MG63 (cell line): ENCODE measurements at places on chromosomes 4 and X.

DNA sequence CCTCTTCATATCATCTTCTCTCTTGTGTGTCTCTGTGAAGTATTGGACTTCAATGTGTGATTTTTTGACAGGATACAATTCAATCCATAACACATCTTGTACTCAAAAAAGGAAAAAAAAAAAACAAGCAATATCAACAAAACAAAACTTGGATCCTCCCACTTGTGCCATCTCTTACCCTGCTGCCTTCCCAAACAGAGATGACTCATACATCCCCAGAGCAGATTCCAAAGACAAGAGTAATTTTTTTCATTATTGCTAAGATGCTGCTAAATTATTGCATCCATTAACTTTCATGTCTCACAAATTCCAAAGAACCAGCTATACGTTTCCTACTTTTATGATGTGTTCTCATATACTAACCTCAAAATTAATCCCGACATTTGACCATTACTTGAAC is 479.2 kb downstream of the GBA3 start:
- DNase-seq = peak; percentile 8

- DNase-seq = no peak
Measured at GRCh38 chr4:66585767-66586166, 915.5 kb upstream of the EPHA5 start.

GRCh38 chrX:120512627-120513026 is 43.5 kb upstream of the LAMP2 start:
- DNase-seq = no peak

- DNase-seq = no peak
Measured at GRCh38 chr4:173185847-173186510, 17.4 kb downstream of the GALNT7 start.

GRCh38 chr4:25842229-25842845 is 20.5 kb downstream of the SEL1L3 start:
- no peak for DNase-seq

DNA sequence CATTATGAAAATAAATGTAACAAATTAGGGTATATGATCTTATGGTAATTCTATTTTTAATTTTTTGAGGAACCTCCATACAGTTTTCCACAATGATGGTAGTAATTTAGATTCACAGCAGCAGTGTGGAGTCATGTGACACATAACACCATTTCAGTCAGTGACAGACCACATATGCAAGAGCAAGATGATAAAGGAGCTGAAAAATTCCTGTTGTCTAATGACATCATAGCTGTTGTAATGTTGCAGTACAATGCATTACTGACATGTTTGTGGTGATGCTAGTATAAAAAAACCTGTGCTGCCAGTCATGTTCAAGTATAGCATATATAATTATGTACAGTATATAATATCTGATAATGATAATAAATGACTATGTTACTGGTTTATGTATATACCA is 28.5 kb downstream of the EMCN start:
- no peak for DNase-seq

DNA sequence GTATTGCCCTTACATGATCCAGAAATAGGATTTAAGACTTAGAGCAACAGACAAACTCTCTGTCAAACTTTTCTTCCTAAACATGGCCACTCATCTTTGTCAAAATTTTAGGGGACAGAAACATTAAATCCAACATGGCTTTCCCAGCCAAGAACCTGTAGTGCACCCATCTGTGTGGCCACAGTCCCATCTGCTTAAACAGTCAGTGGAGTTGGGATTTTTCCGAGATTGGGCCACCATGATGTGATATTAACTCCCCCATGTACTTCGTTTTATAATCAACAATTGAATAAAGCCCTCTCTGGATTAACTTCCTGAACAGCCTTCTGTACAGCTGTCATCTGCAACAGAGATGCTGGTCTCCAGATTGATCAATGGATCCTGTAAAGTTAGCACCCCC is 28.9 kb downstream of the TMEM144 start:
- no peak for DNase-seq

GRCh38 chrX:148382983-148383382 is 117.4 kb upstream of the AFF2 start:
- DNase-seq = no peak

- DNase-seq = no peak
Measured at GRCh38 chr4:38780833-38781484, 1.8 kb downstream of the TLR10 start.

DNA sequence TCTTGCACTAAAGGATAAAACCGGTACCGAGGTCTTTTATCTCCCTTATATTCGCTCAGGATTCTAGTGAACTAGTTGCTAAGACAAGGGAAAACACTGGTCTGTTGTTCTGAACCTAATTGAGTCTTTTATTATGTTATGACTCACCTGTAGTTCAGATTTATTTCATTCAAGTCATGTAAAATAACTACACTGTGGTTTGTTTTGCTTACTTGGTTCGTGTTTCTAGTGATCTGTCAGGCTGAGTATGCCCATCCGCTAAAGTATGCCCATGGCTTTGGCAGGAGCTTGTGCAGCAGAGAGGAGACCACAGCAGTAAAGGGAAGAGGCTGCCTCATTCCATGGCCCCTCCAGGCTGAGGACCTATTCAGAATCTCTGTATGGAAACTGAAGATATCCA is 126.1 kb downstream of the AFF1 start:
- peak; percentile 72 for DNase-seq

DNA sequence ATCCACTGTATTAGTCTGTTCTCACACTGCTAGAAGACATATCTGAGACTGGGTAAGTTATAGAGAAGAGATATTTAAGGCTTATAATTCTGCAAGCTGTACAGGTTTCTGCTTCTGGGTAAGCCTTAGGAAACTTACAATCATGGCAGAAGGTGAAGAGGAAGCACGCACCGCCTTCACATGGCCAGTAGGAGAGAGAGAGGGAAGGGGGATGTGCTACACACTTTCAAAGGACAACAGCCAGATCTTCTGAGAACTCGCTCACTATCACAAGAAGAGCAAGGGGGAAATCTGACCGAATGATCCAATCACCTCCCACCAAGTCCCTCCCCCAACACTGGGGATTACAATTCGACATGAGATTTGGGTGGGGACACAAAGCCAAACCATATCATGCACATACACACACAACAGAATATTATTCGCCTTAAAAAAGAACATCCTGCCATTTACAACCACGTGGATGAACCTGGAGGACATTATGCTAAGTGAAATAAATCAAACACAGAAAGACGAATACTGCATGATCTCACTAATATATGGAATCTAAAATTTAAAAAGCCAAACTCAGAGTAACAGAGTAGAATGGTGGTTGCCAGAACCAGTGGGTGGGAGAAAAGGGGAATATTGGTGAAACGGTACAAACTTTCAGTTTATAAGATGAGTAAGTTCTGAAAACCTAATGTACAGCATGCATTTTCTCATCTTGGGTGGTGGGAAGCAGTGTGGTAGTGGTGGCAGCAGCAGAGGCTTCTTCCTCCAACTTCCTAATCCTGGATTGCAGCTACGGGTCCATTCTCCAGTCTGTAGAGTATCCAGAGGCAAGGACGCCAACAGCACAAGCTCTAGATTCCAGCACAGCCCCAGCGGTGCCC is 12.8 kb downstream of the FRYL start:
- no peak for DNase-seq

DNA sequence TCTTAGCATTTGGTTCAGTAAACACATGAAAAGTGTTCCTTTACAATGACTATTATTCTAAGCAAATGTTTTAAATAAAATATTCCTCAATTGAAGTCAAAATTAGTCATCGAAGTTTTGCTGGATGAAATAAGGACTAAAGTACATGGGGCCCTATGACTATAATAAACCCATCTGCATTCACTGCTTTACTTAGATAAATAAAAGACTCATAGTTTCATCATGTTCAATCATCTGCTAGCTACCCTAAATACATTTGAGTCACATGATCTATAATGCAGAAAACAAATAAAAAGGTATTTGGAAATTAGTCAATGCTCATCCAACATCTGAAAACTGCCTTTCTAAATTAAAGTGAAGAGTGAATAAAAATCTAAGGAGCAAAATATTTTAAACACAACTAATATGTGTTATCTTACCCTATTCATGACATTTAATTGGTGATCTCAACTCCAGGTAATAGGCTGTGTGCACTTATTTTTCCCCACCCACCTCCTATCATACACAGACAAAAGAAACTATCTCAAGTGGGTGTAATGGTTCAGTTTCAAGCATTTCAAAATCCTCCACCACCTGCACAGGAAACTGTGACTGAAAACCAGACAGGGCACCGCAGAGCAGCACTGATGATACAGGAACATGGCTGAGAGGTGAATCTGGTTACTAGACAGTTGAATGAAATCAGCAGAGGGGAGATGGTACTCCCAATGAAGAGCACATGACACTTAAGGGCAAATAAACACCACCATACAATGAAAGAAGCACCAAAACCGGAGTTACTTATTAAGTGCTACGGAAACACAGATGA is 78.6 kb downstream of the CAMK2D start:
- no peak for DNase-seq

GRCh38 chrX:53249408-53250042 is 24.5 kb upstream of the KDM5C start:
- no peak for DNase-seq

DNA sequence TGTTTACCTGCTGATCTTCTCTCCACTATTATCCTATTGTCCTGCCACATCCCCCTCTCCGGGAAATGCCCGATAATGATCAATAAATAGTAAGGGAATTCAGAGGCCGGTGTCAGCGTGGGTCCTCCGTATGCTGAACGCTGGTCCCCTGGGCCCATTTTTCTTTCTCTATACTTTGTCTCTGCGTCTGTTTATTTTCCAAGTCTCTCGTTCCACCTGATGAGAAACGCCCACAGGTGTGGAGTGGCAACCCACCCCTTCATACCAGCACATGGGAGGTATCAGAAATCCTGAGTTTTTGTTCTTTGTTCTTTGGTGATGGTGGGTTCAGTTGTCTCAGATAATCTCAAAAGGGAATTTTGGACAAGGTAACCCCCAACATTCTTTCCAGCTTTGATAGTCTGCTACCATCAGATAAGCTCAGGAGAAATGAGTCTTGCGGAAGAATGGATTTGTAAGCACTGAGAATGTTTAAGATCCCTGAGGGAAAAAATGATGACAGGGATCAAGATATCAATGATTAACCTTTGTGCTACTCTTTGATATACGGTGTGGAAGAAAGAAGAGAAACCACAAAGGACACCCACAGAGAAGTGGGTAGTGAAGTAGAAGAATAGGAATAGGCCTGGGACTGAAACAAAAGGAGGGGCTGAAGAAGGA is 117.9 kb downstream of the CEP44 start:
- DNase-seq = no peak

DNA sequence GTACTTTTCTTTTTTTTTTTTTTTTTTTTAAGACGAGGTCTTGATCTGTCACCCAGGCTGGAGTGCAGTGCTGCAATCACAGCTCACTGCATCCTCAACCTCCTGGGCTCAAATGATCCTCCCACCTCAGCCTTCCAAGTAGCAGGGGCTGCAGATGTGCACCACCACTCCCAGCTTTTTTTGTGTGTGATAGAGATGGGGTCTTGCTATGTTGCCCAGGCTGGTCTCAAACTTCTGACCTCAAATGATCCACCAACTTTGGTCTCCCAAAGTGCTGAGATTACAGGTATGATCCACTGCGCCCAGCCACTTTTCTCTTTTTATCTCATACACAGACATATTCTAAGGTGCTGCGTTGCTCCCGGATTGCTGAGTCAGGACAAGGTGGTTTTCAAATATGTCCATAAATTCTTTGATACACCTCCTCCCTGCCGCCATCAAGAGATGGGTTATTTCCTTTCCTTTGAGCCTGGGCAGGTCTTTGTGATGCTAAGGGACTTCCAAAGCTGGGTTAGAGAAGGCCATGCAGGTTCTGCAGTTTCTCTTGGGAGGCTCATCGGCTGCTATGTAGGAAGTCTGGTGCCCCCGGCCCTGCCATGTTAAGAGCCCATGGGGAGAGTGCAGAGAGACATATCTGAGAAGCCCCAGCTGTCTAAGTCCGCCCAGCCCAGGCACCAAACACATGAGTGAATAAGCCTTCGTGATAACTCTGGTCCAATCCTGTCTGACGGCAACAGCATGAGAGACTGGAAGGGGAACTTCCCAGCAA is 8.4 kb upstream of the PLA2G12A start:
- DNase-seq = no peak

DNA sequence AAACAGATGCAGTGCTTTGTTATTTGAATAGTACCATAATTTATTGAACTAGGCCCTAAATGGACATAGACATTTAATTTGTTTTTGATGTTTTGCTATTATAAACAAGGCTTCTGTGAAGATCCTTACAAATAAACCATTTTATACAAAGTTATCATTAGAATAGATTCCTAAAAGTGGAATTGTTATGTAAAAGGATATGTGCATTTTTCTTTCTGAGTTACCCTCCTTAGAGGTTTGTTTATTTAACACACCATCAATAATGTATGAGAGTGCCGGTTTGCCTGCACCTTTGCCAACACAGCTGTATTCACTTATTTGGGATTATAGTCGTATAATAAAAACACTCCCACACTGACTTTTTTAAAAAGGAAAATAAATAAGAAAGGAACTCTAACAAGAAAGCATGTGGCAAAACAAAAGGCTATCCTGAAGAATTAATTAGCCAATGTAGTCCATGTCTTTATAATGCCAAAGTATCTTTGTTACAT is 84.8 kb downstream of the PAK3 start:
- DNase-seq = no peak

- DNase-seq = no peak
Measured at GRCh38 chr4:113643505-113643904, 118.0 kb downstream of the CAMK2D start.

- peak; percentile 48 for DNase-seq
Measured at GRCh38 chr4:151541389-151542071, 132.6 kb downstream of the FHIP1A start.

DNA sequence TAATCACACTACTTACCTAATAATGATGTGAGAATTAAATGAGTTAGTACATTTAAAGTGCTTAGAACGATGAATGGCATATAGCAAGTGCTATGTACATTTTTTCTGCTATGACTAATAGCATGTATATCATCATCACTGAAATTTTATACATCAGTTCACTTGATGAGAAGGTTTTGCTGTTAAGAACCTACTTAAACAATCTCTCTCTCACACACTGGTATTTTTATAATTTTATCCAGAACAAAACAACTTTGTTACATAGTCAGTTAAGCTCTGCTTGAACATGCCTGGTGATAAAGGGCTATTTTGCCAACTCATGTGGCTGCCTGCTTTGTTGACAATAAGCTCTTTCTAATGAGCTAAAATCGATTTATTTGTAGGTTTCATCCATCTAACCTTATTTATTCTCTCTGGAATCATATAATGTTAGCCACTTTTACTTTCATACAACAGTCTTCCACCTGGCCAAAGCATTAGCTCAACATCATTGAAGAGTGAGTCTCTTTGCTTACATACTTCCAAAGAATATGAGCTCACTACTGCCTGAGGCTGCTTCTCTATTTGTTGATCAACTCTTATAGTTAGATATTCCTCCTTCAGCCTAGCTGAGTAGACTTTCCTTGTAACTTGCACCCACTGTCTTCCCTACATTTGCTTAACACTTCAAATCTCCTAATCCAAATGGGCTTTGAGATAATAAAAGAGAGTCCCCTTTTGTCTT is 372.7 kb upstream of the BOD1L1 start:
- DNase-seq = no peak

- DNase-seq = no peak
Measured at GRCh38 chr4:19807505-19807904, 444.2 kb upstream of the SLIT2 start.

GRCh38 chr4:78734441-78735162 is 41.5 kb upstream of the BMP2K start:
- DNase-seq = no peak

- DNase-seq = no peak
Measured at GRCh38 chrX:126170720-126171119, 4.6 kb upstream of the DCAF12L2 start.
